HCEC 1CT (cell line): ENCODE measurements at places on chromosomes 7 and 10.

- DNase-seq: peak; percentile 12
These were observed 45.1 kb upstream of the GSAP start for GRCh38 chr7:77461246-77461645.

GRCh38 chr10:69446229-69446628, 5.0 kb upstream of the TSPAN15 start:
- DNase-seq: peak; percentile 27

GRCh38 chr10:99827936-99828335, 45.5 kb downstream of the ABCC2 start:
- DNase-seq: peak; percentile 57

GRCh38 chr7:97801108-97801507, 69.2 kb downstream of the TAC1 start:
- DNase-seq: no peak

GRCh38 chr10:70540789-70541360, 61.7 kb downstream of the PRF1 start:
- no peak for DNase-seq

GRCh38 chr10:88491314-88491713, 91.8 kb downstream of the RNLS start:
- no peak for DNase-seq

DNA sequence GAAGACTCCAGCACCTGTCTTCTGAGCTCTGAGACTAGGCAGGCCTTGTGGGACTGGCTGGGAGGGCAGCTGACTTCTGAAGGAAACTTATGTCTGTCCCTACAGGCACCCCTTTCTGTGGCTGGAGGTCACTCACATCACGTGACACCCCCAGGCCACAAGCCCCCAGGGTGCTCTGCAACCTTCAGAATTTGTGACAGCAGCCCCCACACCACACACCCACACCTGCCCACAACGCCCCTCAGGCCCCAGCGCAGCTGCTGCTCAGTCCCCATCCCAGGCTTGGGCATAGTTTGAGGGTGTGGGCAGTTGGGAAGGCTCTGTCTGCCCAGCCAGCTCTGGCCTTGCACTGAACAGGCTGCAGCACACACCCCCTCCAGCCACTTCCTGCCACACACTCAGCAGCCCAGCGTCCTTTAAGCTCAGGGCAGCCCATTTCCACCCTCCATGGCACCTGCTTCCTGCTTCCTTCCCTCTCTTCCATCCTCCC, 80.0 kb upstream of the UNC5B start:
- no peak for DNase-seq

DNA sequence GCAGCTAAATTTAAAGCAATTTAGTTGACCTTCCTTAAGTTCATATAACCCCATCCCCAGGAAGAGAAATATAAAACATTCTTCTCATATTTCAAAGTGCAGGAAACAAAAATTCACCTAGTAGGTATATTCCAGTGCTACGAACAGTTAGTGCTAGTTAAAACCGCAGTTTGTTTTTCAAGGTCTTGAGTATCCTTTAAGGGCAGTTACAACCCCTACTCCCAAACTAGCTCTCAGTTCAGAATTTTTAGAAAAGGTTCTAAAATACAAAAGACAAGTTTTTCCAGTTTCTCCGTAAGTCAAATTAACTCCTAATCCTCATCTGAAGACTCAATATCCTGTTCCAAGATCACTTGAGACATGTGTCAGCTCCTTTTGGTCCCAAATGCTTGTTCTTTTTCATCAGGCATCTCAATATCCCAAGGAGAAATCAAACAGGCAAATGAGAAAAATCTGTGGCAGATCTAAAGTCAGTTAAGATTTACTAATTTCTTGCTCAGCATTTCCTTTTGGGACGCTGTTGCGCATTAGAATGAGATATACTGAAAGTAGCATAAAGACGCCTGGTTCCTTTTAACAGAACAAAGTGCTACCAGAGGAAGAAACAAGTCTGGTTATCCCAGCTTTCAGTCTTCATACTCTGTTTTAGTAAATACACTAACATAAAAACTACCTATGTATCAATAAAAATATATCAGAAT, 51.8 kb downstream of the ARHGAP12 start:
- no peak for DNase-seq

GRCh38 chr10:103241262-103242011, 4.2 kb upstream of the RPEL1 start:
- no peak for DNase-seq

DNA sequence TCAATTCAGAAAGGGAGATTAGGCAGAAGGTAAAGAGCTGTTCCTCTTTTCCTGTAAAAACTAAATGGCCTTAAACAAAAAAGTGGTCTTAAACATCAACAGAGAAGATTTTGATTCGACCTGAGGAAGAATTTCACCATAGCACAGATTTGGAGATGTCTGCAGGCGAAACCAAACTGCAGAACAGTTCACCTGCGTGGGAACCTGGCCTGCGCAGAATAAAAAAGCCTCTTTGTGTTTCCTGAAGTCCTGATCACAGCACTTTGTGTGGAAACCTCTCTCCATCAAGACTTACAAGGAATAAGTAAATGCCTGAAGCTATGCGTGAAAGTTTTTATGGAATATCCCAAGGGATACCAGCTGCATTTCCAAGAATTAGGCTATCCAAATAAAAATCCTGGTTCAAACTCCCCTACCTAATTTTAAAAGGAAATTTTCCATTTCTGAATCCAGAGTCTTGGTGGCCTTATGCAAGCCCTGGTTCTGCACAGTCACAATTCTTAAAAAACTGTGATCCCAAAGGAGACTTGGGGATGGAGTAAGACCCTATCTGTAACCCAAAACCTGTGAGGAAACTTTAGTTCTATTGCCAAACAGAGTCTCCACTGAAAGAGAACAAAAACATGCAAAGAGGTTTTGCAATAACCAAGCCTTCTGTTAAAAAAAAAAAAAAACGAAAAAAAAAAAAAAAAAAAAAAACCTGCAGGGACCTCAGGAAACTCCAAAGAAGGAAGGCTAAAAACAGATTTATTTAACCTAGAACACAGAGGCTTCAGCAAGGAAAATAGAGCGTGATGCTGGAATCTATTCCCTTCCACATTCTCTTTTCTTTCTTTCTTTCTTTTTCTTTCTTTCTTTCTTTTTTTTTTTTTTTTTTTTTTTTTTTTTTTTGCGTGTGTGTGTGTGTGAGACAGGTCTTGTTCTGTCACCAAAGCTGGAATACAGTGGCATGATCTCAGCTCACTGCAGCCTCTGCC, 10.4 kb downstream of the CALML3 start:
- DNase-seq: peak; percentile 35

DNA sequence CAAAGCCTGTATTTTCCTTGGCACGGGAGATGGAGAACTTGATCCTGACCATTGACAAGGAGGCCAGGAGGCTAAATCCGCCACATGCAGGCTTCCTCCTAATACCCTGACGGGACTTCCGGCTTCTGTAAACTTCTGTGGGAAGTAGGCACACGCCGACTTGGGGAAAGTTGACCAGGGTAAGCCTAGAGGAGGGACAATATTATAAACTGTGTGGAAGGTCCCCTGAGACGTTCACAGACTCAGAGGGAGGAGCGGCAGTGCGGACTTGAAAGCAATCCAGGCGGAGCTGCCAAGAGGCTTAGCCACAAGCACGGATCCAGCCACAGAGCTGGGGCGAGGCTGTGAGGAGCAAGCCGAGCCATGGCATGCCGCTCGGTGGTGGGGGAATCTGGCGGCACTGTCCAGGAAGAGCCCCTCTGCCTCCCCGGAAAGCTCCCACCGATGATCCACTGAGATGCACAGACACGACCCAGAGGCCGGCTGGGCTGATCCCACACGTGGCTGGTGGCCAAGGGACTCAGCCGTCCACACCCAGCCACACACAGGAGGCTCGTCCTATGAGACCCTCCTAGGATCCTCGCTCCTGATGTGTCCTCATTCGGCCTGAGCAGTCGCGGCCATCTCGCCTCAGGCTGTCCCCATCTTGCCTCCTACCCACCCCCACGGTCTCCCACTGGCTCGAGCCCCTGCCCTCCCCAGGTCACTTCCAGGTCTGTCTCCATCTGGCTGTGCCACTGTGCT, 40.0 kb upstream of the INSIG1 start:
- no peak for DNase-seq

DNA sequence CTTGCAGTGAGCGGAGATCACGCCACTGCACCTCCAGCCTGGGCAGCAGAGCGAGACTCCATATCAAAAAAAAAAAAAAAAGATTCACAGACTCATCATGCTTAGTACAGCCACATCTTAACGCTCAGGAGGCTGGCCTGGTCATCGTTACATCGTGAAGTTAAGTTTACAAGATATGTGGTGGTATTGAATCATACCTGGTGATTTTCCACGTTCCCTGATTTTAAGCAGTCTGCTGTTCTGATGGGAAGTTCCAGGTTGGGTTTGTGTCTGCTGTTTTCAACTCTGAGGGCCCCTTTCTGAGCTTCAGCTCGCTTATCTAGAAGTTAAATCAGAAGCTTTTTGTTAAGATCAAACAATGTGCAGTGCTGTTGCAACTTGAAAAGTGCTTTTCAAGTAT, 6.9 kb downstream of the PPP2R2D start:
- DNase-seq: no peak

- peak; percentile 41 for DNase-seq
These were observed 163.9 kb downstream of the JCAD start for GRCh38 chr10:29895456-29895855.

DNA sequence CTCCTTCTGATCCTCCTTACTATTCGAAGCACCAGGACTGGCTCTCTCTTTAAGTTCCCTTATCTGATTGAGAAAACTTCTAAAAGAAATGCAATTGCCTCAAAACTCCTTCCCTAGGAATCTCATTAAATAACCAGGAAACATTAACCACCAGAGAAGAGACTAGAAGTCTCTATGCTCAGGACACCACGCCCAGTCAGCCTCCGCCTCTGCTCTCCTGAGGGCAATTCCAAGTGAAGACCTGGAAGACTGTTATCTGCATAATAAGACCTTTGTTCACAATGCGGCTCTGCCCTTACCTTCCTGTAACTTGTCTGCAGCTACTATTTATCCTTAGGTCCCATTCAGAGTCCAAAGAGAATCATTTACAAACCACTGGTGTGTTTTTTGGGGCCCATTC, 78.8 kb downstream of the ELMO1 start:
- no peak for DNase-seq

GRCh38 chr7:2480070-2480408, 3.8 kb upstream of the GRIFIN start:
- DNase-seq: no peak

DNA sequence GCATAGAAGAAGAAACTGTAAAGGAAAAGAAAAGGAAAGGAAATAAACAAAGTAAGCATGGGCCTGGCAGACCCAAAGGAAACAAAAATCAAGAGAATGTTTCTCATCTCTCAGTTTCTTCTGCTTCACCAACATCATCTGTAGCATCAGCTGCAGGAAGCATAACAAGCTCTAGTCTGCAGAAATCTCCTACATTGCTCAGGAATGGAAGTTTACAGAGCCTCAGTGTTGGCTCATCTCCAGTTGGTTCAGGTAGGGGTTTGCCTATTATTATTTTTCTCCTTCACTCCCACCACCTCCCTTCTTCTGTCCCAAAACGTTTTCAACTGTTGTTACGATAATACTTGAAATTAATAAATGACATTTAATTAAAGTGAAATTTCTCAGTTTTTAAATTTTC, 139.6 kb downstream of the MLLT10 start:
- DNase-seq: no peak

- DNase-seq: peak; percentile 96
These were observed 495.8 kb downstream of the PARD3 start for GRCh38 chr10:34319197-34319846.

GRCh38 chr7:79820387-79820786, 314.2 kb upstream of the GNAI1 start:
- DNase-seq: peak; percentile 68

DNA sequence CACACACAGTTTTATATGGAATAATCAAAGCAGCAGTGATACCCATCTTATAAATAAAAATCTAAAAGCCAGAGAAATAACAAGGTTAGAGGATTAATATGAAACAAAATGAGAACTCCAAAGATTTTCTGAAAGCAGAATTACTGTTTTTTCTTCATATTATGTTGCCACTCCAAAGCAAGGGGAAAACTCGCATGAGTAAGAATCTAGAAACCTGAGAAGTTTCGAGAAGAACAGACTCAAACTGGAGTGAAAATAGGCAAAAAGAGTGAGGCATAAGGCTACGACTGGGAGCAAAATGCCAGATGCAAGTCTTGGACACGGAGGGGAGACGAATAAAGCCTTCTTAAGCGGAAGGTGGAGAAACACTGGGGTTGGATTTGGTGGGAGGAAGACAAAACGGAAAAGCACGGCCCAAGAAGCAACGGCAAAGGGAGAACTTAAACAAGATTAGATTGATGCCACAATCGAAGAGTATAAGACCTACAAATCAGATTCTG, 923 bp downstream of the TNPO3 start:
- DNase-seq: peak; percentile 7

GRCh38 chr7:87779806-87780205, 96.4 kb downstream of the SLC25A40 start:
- DNase-seq: no peak

- DNase-seq: no peak
These were observed 4.9 kb upstream of the BLOC1S2 start for GRCh38 chr10:100291356-100291755.
